ENCODE measurements at places on chromosomes 4 and X. TPM values are rescaled to one million over a fixed set of nuclear protein-coding genes. Genes with fewer than 3 reads are reported as not detected.

Gene MAPK10
- total RNA-seq: 0.45 TPM

Gene TCEAL1
- total RNA-seq: 37.0 TPM

Gene IL2RG
- total RNA-seq: 0.54 TPM

Gene F8A3
- total RNA-seq: 0.65 TPM

Gene PABPC1L2A
- not detected for total RNA-seq

Data from A549 treated with DMSO at 1 μM for 4 hours (cell line).